Stimulated activated CD8-positive, alpha-beta memory T cell treated with anti-CD3 and anti-CD28 coated beads, Interleukin-4, amount 100 ng/mL, for 1 hour (primary cell): ENCODE measurements at places on chromosomes 3 and 15.

GRCh38 chr3:125006291-125006731 is 49.5 kb downstream of the HEG1 start:
- DNase-seq: no peak

DNA sequence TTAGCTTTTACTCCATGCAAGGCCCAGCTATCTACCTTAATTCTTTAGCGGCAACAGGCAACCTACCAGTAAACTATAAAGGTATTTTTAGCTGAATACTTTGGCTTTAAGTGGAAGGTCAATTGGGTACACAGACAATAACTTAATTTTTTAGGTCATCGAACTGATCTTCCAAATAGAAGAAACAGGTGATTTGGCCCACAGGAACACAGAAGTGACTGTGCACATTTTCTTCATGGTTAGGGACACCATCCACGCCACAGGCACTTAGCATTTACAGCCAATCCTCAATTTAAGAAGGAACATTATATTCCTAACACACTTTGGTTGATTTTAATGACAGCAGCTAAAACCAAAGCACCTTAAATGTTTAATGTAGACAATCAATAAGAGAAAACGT is 1.9 kb downstream of the ARPP19 start:
- DNase-seq: no peak

GRCh38 chr3:17969244-17969643 is 226.8 kb upstream of the TBC1D5 start:
- DNase-seq: no peak

DNA sequence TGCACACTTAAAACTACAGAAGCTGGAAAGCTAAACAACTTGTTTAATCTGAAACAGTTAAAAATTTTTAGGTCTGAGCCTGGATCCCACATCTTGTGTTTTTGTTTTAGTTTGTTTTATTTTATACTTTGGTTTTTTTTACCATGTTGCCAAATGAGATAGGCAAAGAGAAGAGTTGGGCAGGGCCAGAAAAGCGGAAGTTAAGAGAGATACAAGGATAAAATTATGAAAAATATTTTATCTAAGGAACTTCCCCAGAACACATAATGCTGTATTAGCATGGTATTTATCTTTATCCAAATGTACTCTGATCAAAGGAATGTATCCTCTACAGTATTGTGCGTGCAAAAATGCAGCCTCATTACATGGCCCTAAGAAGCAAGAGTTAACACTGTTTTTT is 50.7 kb downstream of the PROS1 start:
- DNase-seq: no peak

- no peak for DNase-seq
These were observed 18.9 kb downstream of the PTH1R start for GRCh38 chr3:46896386-46896785.

DNA sequence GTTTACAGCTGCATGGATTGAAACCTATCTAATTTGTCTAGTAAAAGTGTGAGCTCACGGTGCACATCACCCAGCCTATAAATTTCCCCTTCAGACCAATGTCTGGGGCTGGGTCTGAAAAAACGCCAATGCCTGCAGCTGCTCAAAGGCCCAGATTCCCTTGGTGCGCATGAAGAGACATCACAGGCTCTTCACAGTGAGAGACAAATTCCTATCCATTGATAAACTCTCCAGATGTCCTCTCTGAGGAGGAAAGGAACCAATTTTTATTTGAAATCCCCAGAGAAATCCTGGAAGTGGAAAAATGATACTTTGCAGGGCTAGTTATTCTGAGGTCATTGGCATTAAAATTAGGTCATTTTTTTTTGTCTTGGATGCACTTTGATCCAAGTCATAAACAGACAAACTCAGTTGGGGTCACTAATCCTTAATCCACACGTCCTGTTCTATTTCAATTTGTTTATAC is 360.5 kb downstream of the EPHA3 start:
- no peak for DNase-seq

DNA sequence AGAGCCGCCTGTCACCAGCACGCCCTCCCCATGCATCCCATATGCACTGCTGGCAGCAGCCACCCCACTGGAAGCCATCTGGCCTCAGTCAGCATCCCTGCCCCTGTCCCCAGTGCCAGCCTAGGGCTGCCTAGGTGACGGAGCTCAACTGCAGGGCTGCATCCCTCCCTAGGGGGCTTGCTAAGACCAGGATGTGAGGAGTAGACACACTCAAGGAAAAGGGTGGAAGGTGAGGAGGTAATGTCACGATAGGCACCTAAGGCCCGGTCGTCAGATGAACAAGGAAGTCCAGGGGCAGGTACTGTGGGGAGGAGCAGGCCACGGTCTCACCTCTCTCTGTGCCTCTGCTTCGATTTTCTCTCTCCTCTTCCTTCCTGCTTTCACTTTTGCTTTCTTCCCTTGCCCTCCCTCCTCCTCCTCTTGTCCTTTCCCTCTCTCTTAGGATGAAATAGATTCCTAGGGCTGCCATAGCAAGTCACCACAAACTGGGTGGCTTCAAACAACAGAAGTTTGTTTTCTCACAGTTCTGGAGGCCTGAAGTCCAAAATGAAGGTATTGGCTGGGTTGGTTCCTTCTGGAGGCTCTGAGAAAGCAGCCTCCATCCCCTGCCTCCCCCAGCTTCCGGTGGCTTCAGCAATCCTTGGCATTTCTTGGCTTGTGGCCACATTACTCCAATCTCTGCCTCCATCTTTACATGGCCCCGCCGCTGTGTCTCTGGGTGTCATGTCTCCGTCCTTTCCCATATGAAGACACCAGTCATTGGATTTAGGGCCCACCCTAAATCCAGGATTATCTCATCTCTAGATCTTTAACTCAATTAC is 298.3 kb downstream of the SHQ1 start:
- no peak for DNase-seq

DNA sequence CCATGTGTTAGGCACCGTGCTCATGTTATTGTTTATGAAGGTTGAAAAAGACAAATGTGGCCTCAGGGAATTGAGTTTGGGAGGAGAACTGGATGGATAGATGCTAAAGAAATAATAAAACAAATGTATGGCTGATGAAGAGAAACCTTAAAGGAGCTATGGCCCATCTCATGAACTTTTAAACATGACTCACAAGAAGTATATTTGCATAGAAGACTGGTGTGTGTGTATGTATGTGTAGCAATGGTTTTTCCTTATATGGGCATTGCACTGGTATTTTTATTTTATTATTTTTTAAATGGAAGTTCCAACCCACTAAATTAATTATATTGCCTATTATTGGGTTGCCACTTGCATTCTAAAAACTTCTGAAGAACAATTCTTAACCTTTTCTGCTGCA is 31.1 kb downstream of the CACNA2D3 start:
- no peak for DNase-seq

DNA sequence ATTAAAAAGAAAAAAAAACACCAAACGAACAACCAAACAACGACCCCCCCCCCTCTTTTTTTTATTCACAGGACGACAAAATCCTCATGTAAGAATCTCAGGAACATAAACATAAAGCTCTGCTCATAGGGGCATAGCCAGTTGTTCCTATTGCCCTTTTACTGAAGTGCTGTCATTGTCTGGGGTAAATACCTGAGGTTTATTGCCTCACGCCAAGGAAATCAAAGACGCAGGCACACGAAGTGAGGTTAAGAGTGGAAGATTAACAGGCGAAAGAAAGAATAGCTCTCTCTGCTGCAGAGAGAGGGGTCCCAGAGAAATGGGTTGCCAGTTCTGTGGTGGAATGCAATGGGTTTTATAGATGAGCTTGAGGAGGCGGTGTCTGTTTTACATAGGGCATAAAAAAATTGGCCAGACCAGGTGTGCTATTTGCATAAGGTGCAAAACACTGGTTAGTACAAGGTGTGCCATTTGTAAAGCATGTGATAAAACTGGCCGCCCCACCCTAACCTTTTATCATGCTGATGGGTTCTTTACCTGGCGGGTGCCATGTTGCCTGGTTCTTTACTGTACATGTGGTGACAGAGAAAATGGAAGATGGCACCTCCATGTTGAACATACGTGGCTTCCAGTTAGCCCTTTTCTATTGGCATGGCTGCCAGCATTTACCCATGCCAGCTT is 257.6 kb upstream of the ZPLD1 start:
- no peak for DNase-seq

GRCh38 chr15:27179789-27180188 is 208.8 kb downstream of the GABRG3 start:
- DNase-seq: no peak

- DNase-seq: no peak
These were observed 20.0 kb upstream of the PLCL2 start for GRCh38 chr3:16864610-16865313.

DNA sequence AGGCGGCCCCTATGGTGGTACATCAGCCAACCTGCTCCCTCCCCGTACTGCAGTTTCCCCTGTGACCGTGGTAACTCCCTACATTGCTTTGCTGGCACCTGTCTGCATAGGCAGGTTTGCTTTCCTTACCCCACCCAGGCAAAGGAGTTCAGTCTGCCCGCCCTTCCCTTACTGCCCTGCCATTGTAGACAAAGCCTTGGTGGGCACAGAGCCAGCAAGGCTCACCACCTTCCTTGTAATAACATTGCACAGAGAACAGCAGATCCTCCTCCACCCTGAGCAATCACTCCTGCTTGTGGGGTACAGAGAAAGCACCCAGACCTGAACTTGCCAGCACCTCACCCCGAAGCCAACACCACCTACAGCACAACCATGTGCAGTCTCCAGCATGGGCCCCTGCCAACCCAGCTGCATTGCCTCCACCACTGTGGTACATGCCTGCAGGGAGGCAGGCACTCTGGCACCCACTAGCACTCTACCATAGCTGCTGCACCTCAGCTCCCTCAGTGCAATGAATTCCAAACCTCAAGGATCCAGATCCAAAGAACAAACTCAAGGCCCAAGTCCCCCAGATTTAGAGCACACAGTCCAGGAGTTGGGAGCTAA is 192.7 kb upstream of the KCNMB2 start:
- no peak for DNase-seq

- no peak for DNase-seq
These were observed 36.9 kb upstream of the CLRN1 start for GRCh38 chr3:151009430-151009829.

DNA sequence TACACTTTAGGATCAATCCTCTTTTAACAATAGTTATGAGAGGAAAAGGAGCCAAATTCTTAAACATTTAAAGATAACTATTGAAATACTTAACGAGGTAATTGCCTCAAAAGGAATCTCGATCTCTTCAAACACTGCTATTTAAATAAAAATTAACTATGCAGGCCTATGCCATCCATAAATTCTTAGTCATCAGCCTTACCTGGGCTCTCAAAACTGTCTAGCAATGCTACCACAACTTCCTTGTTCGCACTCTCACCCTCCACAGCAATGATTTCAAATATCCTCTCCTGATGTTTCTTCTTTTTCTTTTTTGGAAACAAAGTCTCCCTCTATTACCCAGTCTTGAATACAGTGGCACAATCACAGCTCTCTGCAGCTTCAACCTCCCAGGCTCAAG is 12.3 kb downstream of the ETFA start:
- DNase-seq: no peak

DNA sequence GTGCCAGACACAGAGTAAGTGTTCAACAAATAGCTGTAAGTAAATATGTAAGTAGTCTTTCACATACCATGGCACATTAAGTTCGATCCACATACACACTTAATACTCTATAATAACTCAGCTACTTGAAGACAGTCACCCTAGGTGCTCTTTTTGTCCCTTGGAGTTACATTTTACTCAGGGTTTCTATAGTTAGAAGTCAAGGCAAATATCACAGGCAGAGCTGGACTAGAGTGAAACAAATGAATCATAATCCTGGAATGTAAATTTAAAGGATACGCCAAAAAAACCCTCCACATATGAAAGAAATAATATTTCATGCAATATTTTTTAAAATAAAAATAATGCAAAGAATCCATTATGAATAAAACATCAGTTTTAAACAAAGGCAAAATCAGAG is 461.8 kb downstream of the MAGI1 start:
- DNase-seq: no peak

- DNase-seq: no peak
These were observed 189.8 kb upstream of the GOLIM4 start for GRCh38 chr3:168285506-168285905.

- DNase-seq: no peak
These were observed 443.9 kb downstream of the DIPK2A start for GRCh38 chr3:144415492-144415891.

- no peak for DNase-seq
These were observed 30.3 kb upstream of the CTNNB1 start for GRCh38 chr3:41169023-41169422.

- no peak for DNase-seq
These were observed 33.2 kb downstream of the CAPN3 start for GRCh38 chr15:42392309-42393024.

DNA sequence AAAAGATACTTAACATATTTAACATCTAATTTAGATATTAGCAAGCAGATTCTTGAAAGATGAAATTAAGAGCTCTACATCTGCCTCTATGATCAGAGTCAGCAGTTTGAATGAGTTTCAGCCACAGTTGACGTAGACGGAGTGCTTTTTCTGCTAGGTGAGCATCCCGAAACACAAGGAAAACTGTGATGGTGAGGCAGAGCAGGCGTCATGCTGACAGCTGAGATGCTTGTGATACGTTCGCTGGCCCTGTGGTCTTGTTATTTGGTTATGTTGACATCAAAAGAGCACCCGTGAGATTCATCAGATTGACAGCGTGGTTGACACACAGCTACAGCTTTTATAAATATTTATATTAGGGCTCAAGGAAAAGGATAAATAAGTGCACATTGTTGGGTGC is 19.6 kb upstream of the GOLGA8B start:
- no peak for DNase-seq

GRCh38 chr3:47847260-47847659 is 44.3 kb downstream of the DHX30 start:
- no peak for DNase-seq

DNA sequence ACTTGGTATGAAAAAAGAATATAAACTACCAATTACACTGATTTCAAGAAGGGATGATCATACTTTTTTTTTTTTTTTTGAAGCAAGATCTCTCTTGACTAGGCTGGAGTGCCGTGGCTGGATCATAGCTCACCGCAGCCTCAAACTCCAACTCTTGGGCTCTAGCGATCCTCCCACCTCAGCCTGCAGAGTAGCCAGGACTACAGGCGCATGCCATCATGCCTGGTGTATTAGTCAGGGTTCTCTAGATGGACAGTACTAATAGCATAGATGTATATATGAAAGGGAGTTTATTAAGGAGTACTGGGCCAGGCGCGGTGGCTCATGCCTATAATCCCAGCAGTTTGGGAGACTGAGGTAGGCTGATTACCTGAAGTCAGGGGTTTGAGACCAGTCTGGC is 11.5 kb upstream of the SEC11A start:
- DNase-seq: no peak

GRCh38 chr3:59872128-59872527 is 822.3 kb upstream of the CFAP20DC start:
- DNase-seq: no peak

- DNase-seq: no peak
These were observed 83.5 kb downstream of the IGF1R start for GRCh38 chr15:98731712-98732450.

DNA sequence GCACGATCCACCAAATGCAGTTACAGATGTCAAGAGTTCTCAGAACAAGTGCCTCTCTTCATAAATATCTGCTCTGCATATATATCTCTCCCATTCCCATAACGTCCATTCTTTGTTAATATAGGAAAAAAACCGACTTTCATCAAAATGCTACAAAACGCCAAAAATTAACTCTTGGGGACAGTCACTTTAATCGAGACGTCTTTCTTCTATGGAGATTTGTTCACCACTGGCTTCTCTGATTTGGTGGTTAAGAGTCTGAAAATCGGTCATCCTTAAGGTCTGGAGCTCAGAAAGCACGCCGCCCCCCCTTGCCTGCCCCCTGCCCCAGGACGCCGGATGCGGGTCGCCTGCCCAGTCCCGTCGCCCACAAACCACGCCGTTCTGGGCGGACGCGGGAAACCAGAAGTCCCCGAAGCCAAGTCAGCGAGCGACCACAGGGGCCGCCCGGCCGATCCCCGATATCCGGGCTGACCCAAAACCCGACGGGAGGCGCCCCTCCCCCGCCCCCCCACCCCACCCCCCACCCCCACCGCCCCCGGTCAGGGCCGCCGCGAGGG is 252.7 kb downstream of the TJP1 start:
- no peak for DNase-seq
